ENCODE measurements at places on chromosomes 5 and 9. TPM values are rescaled to one million over a fixed set of nuclear protein-coding genes. Genes with fewer than 3 reads are reported as not detected.

Gene MARCHF3
- total RNA-seq = 61.0 TPM

Gene ECSCR
- total RNA-seq = 20.1 TPM

Gene SPOCK1
- total RNA-seq = 43.4 TPM

Gene MGAT1
- total RNA-seq = 66.0 TPM

Gene ITK
- 0.43 TPM for total RNA-seq

Gene SAP30L
- total RNA-seq = 32.3 TPM

Gene ELOVL7
- 0.97 TPM for total RNA-seq

Gene SLC23A1
- not detected for total RNA-seq
